Cardiac fibroblast (primary cell): ENCODE measurements at places on chromosomes 3 and 15.

- DNase-seq: no peak
These were observed 186.1 kb downstream of the TJP1 start for GRCh38 chr15:29636140-29636539.

DNA sequence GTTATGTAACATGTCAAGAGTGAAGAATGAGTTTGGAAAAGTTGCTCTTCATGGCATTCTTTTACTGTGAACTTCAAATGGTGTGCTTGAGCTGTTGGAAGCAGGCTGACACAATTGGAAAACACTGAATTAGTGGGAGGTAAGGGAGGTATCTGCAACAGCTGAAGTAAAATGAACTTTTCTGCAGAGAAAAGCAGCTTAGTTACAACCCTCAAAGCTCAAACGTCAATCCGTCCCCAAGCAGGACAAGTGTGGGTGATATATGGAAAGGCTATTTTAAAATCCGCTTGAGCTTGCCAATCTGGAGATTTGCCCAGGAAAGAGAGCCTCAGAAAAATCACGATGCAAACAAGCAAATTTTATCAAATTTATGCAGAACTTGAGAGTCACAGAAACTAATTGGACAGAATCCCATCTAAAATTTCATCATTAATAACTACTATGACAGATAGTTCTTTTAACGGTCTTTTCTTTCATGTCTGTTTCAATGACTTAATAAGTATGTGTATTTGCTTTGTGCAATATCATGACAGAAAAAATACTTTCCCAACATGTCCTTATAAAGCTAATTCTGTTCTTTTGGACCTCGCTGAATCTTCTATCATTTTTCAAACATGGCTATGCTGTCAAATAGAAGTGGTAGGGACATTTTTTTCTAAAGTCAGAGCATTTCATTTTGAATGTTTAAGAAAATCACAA, 266.6 kb upstream of the SLITRK3 start:
- no peak for DNase-seq

- DNase-seq: no peak
These were observed 75.2 kb downstream of the FBXL22 start for GRCh38 chr15:63672369-63672768.

DNA sequence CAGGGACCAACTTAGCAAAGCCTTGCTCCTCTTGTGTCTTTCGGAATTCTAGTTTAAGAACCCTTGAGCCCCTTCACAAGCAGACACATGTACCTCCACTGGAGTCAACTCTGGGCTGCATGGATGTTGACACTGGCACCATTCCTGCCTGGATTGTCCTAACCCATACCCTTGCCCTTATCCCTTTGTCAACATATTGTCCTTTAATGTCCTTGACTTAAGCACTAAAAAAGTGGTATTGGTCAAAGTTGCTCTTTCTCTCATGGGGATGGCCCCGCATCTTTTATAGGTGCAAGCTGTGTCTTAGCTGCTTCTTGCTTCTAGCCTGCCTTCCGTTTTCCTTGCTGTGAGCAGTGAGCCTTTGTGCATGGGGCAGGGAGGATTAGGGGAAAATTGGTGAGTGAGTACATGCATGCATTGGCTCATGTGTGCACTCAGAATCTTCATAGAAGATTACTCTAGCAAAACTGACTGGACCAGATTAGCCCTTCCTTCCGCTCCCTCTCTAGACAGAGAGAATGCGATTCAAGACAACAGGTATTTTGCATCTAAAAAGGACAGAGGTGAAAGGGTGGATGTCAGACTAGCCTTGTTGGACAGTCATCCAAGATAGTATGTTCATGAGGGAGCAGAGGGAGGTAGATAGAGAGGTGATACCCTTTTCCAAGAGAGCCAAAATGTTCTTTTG, 42.4 kb downstream of the TGFBR2 start:
- DNase-seq: no peak

DNA sequence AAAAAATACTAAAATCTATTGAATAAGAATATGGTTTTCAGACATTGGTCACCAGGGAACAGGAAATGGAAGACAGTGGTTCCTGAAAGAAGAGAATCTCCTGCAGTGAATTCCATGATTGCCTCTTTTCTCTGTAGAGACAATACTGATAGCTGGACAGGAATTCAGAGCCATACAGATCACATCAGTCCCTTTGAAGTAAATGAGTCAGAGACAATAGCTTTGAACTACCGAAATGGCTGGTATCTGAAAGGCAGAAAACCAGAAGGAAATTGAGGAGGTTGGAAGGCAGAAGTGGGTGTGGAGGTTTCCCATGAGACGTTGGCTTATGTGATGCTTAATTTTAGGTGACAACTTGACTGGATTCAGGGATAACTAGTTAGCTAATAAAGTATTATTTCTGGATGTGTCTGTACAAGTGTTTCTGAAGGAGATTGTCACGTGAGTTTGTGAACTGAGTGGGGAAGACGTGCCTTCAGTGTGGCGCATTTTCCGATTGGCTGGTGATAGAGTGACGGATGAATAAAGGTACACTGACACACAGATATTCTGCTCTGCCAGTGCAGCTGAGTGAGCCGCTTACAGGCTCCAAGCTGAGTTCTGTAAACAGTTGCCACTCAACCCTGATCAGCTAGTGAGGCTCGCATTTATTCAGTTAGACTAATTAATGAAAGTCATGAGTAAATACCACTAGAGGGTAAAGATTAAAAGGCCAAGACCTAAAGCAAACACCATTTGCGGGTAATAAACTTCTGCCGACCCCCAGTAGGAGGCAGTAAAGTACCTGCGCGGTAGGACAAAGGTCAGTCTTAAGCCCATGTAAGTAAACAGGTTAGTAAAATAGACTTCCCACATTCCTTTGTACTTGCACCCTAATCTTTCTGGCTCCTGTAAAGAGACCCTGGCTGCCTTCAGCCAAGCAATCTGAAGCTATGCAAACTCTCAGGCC, 1298.6 kb downstream of the SI start:
- no peak for DNase-seq

GRCh38 chr3:128884992-128885391, 5.6 kb downstream of the ACAD9 start:
- DNase-seq: no peak

DNA sequence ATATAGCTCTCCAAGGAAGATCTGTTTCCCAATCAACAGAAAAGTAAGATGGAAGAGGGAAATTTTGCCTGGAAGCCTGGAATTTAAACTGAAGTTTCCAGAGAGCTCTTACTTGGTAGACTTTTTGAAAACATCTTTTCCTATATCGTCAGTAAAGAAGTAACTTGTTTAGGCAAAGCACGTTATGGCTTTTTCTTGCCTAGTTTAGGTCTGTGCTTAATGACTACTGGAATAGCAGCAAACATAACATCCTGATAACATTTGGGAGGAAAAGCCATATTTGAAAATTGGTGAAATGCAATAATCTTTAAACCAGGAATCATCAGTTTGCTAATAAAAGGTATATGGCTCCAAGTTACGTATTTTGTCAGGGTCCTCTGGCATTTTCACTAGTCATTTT, 160.4 kb upstream of the CGNL1 start:
- DNase-seq: no peak

GRCh38 chr15:91265416-91265940, 165.4 kb downstream of the SV2B start:
- no peak for DNase-seq

GRCh38 chr15:31985607-31986006, 44.7 kb upstream of the CHRNA7 start:
- no peak for DNase-seq

GRCh38 chr3:10628891-10629670, 123.7 kb upstream of the ATP2B2 start:
- DNase-seq: no peak

GRCh38 chr3:156460206-156460611, 94.7 kb downstream of the SSR3 start:
- DNase-seq: no peak

DNA sequence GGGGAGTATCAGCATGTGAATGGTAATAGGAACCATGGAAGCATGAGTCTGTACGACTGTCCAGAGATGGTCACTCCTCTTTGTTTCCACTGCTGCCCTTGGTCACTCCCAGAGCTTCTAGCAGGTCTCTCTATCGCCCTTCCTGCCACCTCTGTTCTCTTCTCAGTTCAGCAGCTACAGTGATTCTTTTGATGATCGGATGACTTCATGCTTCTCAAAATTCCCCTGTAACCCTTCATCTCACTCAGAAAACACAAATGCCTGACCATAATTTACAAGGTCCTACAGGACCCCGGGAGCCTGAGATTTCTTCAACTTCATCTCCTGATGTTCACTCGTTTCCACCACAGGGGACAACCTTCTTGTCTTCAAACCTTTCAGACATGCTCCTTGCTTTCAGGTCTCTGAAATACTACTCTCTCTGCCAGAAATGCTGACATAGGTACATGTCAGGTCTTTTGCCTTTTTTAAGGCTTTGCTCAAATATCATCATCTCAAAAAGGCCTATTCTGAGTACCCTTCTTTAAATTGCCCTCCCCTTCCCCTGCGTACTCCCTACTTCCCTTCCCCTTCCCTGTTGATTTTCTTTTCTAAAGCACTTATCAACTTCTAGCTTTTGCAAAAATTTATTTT, 42.1 kb upstream of the BHLHE40 start:
- DNase-seq: no peak
